ENCODE measurements at places on chromosomes 5 and 9. TPM values are rescaled to one million over a fixed set of nuclear protein-coding genes. Genes with fewer than 3 reads are reported as not detected.

GRCh38 chr9:86636038-86636437 is 281.8 kb upstream of the TUT7 start:
- no peak for DNase-seq
- no peak overlapping the region for H3K27ac ChIP-seq
- no peaks in the 10 kb centered on the region for H3K36me3 ChIP-seq
- H3K27me3 ChIP-seq: peaks cover 22% of the 10 kb centered on the region

GRCh38 chr5:170860818-170861666 is 776 bp upstream of the RANBP17 start:
- peaks cover 31% of the 10 kb centered on the region for H3K27me3 ChIP-seq
- DNase-seq: no peak
- H3K4me1 ChIP-seq: peaks cover 5% of the 10 kb centered on the region
- H3K4me3 ChIP-seq: no peak overlapping the region
- H3K27ac ChIP-seq: no peak overlapping the region
- H3K36me3 ChIP-seq: peaks cover 15% of the 10 kb centered on the region

- no peaks in the 10 kb centered on the region for H3K36me3 ChIP-seq
- no peak overlapping the region for H3K27ac ChIP-seq
- DNase-seq: no peak
- no peaks in the 10 kb centered on the region for H3K27me3 ChIP-seq
These were observed 126.1 kb upstream of the TBC1D2 start for GRCh38 chr9:98381311-98382103.

- no peak for DNase-seq
- no peak overlapping the region for H3K27ac ChIP-seq
- H3K4me3 ChIP-seq: no peak overlapping the region
- peaks cover 16% of the 10 kb centered on the region for H3K27me3 ChIP-seq
These were observed 102.9 kb upstream of the APC start for GRCh38 chr5:112634796-112635195.

DNA sequence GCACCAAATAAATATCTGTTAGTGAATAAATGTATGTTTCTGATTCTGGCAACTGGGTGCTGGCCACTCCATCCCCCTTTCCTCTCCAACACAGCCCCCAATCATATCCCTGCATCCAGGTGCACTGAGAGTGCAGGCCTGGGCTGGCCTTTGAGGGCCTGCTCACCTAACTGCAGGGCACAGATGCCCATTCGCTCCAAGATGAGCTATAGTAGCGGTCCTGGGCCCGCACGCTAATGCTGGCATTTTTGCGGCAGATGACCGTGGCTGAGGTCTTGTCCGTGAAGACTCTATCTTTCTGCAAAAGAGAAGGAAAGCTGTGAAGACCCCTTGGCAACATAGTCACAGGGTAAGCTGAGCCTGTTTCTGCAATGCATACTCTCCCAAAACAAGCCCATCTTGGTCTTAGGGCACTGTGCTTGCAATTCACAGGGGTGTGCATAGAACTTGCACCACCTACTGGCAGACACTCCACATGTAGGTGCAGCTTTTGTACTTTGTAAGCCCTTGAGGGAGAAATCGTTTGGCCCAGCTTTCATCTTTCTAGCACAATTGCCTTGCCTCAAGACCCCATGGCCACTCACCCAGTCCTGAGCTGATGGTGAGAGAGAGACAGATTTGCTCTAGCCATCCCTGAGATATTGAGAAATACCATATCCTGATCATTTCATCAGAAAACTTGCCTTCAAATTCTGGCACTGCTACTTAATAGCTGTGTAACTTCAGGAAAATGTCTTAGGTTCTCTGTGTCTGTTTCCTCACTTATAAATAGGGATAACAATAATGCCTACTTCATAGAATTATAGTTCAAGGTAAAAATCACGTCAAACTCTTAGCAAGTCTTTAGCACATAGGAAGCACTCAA is 13.5 kb downstream of the IL12B start:
- no peaks in the 10 kb centered on the region for H3K4me1 ChIP-seq
- no peaks in the 10 kb centered on the region for H3K36me3 ChIP-seq
- no peaks in the 10 kb centered on the region for H3K27me3 ChIP-seq
- H3K27ac ChIP-seq: no peak overlapping the region

DNA sequence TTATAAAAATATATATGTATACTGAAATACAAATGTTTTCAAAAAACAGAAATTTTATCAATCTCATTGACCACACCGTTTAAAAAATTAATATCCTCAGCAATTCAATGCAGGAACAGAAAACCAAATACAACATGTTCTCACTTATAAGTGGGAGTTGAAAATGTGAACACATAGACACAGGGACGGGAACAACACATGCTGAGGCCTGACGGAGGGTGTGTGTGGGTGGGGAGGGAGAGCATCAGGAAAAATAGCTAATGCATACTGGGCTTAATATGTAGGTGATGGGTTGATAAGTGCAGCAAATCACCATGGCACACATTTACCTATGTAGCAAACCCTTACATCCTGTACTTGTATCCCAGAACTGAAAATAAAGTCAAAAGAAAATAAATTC is 409.5 kb downstream of the MLLT3 start:
- DNase-seq: no peak
- H3K36me3 ChIP-seq: no peaks in the 10 kb centered on the region
- no peak overlapping the region for H3K27ac ChIP-seq
- H3K4me3 ChIP-seq: no peak overlapping the region

DNA sequence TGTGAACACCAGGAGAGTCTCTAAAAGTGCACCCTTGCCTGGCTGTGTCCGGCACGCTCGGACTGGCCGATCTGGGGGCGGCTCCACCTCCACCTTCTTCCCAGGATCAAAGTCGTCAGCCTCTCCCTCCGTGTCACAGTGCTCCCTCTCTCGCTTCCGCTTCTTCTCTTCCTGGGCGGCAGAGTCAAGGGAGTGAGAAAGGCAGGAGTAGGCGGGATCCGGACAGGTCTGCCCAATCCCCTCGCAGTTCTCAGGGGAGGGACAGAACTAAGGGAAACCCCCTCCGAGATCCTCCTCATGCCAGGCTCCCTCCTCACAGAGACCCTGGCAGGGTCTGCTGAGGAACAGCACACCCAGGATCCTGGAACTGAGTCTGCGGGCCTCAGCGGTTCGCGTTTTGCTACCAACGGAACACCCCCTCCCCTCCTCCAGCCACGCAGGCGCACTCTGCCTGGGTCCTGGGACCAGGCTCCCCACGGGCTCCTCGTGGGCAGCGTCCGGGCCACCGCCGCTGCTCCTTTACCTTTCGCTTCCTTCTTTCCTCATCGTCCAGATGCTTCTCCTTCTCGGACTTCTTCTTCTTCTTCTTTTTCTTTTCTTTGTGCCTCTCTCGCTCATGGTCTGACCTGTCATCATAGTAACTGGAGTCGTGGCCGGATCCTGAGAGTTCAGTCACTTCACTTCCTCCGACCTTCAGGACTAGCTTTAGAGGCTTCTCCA is 1.3 kb downstream of the BRD9 start:
- H3K4me3 ChIP-seq: peak overlapping the region; percentile 85
- no peaks in the 10 kb centered on the region for H3K27me3 ChIP-seq
- H3K36me3 ChIP-seq: peaks cover 54% of the 10 kb centered on the region
- peaks cover 25% of the 10 kb centered on the region for H3K4me1 ChIP-seq

GRCh38 chr9:32869404-32869803 is 86.1 kb downstream of the TMEM215 start:
- no peaks in the 10 kb centered on the region for H3K4me1 ChIP-seq
- H3K27me3 ChIP-seq: peaks cover 2% of the 10 kb centered on the region
- H3K4me3 ChIP-seq: no peak overlapping the region
- DNase-seq: no peak
- no peak overlapping the region for H3K27ac ChIP-seq

GRCh38 chr5:36690041-36690961 is 83.9 kb downstream of the SLC1A3 start:
- peak; percentile 77 for DNase-seq
- H3K4me1 ChIP-seq: peaks cover 13% of the 10 kb centered on the region
- no peaks in the 10 kb centered on the region for H3K36me3 ChIP-seq
- H3K4me3 ChIP-seq: peak overlapping the region; percentile 67
- no peak overlapping the region for H3K27ac ChIP-seq
- H3K27me3 ChIP-seq: peaks cover 20% of the 10 kb centered on the region

DNA sequence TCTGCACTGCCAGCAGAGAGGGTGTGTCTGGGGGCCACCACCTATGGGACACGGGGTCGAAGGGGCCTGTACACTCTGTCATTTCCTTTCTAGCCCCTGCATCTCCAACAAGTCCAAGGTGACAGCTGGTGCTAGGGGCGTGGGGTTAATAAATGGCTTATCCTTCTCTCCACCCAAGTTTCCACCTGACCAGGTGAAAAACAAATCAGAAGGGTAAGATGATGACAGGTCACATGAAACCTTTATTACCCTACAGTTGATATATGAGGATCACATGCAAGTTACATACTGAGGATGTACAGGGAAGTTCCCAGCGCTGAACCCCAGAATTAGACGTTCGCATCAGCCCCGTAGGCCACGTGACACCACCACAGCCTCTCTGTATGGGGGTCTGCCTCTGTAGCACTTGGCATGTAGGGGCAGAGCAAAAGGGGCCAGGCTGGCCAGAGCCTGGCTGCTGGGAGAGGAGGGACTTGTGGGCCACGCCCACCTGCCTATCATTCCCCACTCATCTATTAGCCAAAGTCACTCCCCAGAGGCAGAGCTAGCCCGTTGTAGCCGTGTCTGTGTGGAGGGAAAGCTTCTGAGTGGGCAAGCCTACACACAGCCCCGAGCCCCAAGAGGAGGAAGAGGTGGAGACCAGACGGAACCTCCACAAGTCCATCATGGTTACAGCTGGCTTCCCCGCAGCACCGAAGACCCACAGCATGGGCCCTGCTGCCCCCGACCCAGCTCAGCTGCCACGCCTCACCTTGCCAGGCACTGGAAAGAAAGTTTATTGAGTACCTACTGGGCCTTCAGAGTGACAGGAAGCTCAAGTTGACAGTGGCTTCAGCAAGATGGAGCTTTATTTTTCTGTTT is 2.2 kb downstream of the TMEM141 start:
- H3K4me1 ChIP-seq: peaks cover 13% of the 10 kb centered on the region
- H3K27ac ChIP-seq: no peak overlapping the region
- H3K27me3 ChIP-seq: peaks cover 1% of the 10 kb centered on the region
- H3K36me3 ChIP-seq: no peaks in the 10 kb centered on the region
- no peak overlapping the region for H3K4me3 ChIP-seq

GRCh38 chr5:151123897-151124751 is 33.5 kb downstream of the ANXA6 start:
- peaks cover 68% of the 10 kb centered on the region for H3K36me3 ChIP-seq
- peak overlapping the region; percentile 90 for H3K27ac ChIP-seq
- no peak overlapping the region for H3K4me3 ChIP-seq
- H3K4me1 ChIP-seq: peaks cover 47% of the 10 kb centered on the region
- DNase-seq: peak; percentile 69

- no peaks in the 10 kb centered on the region for H3K27me3 ChIP-seq
- H3K4me1 ChIP-seq: no peaks in the 10 kb centered on the region
- no peak overlapping the region for H3K4me3 ChIP-seq
- no peaks in the 10 kb centered on the region for H3K36me3 ChIP-seq
These were observed 37.0 kb downstream of the DMRTA1 start for GRCh38 chr9:22483528-22484070.

DNA sequence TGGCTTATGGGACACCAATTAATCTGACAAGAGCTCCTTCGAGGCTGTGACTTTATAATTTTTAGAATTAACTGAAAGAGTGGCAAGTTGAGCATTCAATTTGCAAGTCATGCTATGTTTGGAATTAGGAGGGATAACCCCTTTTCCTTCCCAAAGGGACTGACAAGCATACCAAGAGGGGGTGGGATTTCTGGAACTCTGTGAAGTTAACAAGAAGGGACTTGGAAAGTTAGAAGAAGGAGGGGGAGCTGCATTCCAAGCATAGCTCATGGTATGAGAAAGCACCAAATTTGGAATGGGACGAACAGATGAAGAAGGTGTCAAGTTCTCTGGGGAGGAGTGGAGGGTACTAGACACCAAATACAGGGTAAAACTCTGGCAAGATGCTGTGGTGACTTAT is 8.9 kb upstream of the PALM2AKAP2 start:
- H3K4me1 ChIP-seq: no peaks in the 10 kb centered on the region
- no peaks in the 10 kb centered on the region for H3K36me3 ChIP-seq
- no peak for DNase-seq
- H3K4me3 ChIP-seq: no peak overlapping the region
- H3K27ac ChIP-seq: no peak overlapping the region

- no peak for DNase-seq
- H3K4me3 ChIP-seq: no peak overlapping the region
- no peaks in the 10 kb centered on the region for H3K4me1 ChIP-seq
- no peak overlapping the region for H3K27ac ChIP-seq
These were observed 81.2 kb downstream of the ALDH1A1 start for GRCh38 chr9:72871685-72872084.

DNA sequence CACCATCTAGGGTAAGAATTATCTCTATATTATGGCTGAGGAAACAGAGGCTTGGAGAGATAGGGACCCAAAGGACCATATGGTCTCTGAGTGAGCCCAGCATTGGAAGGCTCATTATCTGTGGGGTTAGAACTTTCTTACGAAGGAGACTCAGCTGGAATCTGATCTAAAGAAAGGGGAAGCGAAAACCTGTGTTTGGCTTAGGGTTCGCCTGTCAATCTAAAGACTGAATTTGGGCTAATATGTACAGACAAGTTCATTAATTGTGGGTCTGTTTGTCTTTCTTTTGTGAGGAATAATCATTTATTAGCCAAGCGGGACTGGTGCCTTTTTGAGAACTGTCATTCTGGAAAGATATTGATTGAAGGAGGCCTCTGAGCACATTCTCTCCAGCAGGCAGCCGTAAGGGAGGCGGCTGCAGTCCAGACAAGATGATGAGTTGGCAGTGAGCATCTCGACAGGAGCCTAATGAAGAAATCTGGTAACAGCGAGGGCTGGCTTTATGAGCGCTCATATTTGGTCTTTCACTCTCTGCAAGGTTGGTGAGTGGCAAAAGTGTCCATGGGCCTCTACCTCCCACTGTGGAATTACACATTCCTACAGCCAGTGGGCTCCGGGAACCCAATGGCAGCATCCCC is 104.2 kb upstream of the GPR151 start:
- H3K36me3 ChIP-seq: no peaks in the 10 kb centered on the region
- no peaks in the 10 kb centered on the region for H3K27me3 ChIP-seq
- H3K27ac ChIP-seq: no peak overlapping the region
- no peak for DNase-seq

- DNase-seq: no peak
- H3K27me3 ChIP-seq: no peaks in the 10 kb centered on the region
- H3K4me1 ChIP-seq: no peaks in the 10 kb centered on the region
- no peak overlapping the region for H3K4me3 ChIP-seq
- no peak overlapping the region for H3K27ac ChIP-seq
- no peaks in the 10 kb centered on the region for H3K36me3 ChIP-seq
These were observed 644.4 kb upstream of the GRAMD2B start for GRCh38 chr5:125778791-125779190.

GRCh38 chr9:99027443-99027842 is 77.5 kb upstream of the TGFBR1 start:
- DNase-seq: no peak
- no peaks in the 10 kb centered on the region for H3K27me3 ChIP-seq
- no peak overlapping the region for H3K4me3 ChIP-seq
- no peaks in the 10 kb centered on the region for H3K36me3 ChIP-seq
- H3K4me1 ChIP-seq: peaks cover 20% of the 10 kb centered on the region
- H3K27ac ChIP-seq: no peak overlapping the region

Gene PCDHB4
- not detected for total RNA-seq

Gene C8G
- 0.90 TPM for total RNA-seq

Gene CDH10
- not detected for total RNA-seq

Gene NR2F1
- total RNA-seq: not detected

Gene PCDHB3
- not detected for total RNA-seq

Gene BRD9
- 43.1 TPM for total RNA-seq

Gene ARL14EPL
- total RNA-seq: not detected

Gene RPS23
- 2,621 TPM for total RNA-seq

Gene CCNJL
- not detected for total RNA-seq
